Activated CD4-positive, alpha-beta T cell treated with anti-CD3 and anti-CD28 coated beads for 36 hours (primary cell): ENCODE measurements at places on chromosomes 4 and X. TPM values are rescaled to one million over a fixed set of nuclear protein-coding genes. Genes with fewer than 3 reads are reported as not detected.

GRCh38 chr4:108651014-108651791 lies 804 bp downstream of the OSTC start:
- H3K4me1 ChIP-seq: peaks cover 32% of the 10 kb centered on the region
- DNase-seq: no peak

GRCh38 chr4:6405397-6405706 lies 67.1 kb downstream of the PPP2R2C start:
- H3K27ac ChIP-seq: no peak overlapping the region
- no peaks in the 10 kb centered on the region for H3K4me1 ChIP-seq
- H3K36me3 ChIP-seq: no peaks in the 10 kb centered on the region
- no peak for DNase-seq

The IQSEC2 gene
- total RNA-seq: 0.21 TPM

- no peaks in the 10 kb centered on the region for H3K36me3 ChIP-seq
- H3K4me1 ChIP-seq: no peaks in the 10 kb centered on the region
- DNase-seq: no peak
- H3K27ac ChIP-seq: no peak overlapping the region
Measured at GRCh38 chr4:72397314-72397713, 171.7 kb downstream of the ADAMTS3 start.

The FABP2 gene
- total RNA-seq: not detected

The NDST3 gene
- total RNA-seq: not detected

DNA sequence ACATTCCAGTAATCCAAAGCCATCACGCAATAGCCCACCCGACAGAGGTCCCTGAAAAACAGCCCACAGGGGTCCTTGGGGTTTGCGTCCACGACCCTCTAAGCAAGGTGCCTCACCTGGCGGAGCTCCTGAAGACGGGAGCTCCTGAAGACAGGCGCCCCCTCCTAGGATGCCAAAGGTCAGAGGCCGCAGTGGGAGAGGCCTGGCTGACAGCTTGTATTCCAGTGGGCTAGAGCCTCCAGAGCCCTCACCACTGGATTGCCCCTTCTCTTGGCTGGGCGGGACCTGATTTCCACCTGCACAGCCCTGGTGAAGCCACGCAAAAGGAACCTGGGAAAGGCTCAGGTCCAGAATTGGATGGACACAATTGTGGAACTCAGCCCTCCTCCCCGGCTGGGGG lies 29.7 kb upstream of the WFS1 start:
- H3K27me3 ChIP-seq: peaks cover 23% of the 10 kb centered on the region
- H3K4me1 ChIP-seq: no peaks in the 10 kb centered on the region
- H3K4me3 ChIP-seq: no peak overlapping the region
- no peak overlapping the region for H3K27ac ChIP-seq
- no peak for DNase-seq

The PPA2 gene
- total RNA-seq: 74.6 TPM

DNA sequence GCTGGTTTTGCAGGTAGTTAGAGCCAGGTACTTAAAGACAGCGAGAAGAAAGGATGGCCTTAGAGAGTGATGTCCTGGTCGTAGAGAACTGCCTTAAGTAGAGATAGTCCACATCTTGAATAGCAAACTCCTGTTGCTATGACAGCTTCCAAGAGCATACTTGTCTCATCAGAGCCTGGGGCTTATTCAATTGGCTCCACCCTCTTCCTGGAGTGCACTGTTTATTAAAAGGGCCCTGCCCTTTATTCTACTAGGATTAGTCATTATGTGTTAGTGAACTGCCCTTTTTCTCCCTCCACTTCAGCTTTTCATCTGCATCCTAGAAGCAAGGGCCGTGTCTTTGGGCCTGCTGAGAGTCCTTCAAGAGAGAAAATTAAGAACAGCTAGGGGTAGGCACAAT lies 94.5 kb upstream of the EOLA2 start:
- H3K36me3 ChIP-seq: no peaks in the 10 kb centered on the region
- no peaks in the 10 kb centered on the region for H3K27me3 ChIP-seq
- peaks cover 10% of the 10 kb centered on the region for H3K4me1 ChIP-seq
- no peak overlapping the region for H3K27ac ChIP-seq
- DNase-seq: no peak
- H3K4me3 ChIP-seq: no peak overlapping the region

- no peak for DNase-seq
- no peaks in the 10 kb centered on the region for H3K27me3 ChIP-seq
- H3K4me1 ChIP-seq: peaks cover 43% of the 10 kb centered on the region
- H3K4me3 ChIP-seq: no peak overlapping the region
- no peak overlapping the region for H3K27ac ChIP-seq
Measured at GRCh38 chr4:151004222-151004621, 10.9 kb downstream of the LRBA start.

GRCh38 chrX:129622757-129623301 lies 31.9 kb downstream of the APLN start:
- H3K36me3 ChIP-seq: no peaks in the 10 kb centered on the region
- no peak overlapping the region for H3K4me3 ChIP-seq
- no peak for DNase-seq
- H3K27me3 ChIP-seq: no peaks in the 10 kb centered on the region

- H3K4me1 ChIP-seq: peaks cover 25% of the 10 kb centered on the region
- DNase-seq: peak; percentile 32
- no peak overlapping the region for H3K4me3 ChIP-seq
- H3K36me3 ChIP-seq: no peaks in the 10 kb centered on the region
Measured at GRCh38 chr4:140061659-140062289, 92.2 kb downstream of the MAML3 start.

- no peak overlapping the region for H3K4me3 ChIP-seq
- H3K4me1 ChIP-seq: no peaks in the 10 kb centered on the region
- no peaks in the 10 kb centered on the region for H3K27me3 ChIP-seq
- H3K36me3 ChIP-seq: no peaks in the 10 kb centered on the region
- no peak overlapping the region for H3K27ac ChIP-seq
- no peak for DNase-seq
Measured at GRCh38 chrX:112094729-112095128, 12.2 kb upstream of the TRPC5 start.

DNA sequence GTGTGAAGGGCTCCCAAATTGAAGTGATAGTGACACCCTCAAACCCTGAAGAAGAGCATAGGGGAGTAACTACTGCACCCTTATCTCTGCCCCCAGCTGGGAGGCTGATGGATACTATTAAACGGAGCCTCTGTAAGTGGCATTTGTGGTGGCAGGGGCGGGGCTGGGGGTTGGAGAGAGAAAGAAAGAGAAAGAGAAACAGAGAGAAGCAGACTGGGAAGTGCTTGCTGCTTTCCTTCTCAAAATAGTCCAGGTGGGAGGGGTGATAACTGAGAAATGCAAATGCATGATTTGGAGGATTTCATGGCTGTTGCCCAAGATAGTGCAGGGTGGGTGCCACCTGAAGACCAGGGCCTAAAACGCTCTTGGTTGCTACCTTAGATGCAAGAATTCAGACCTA lies 253.5 kb upstream of the GATB start:
- peaks cover 49% of the 10 kb centered on the region for H3K4me1 ChIP-seq
- DNase-seq: peak; percentile 62
- H3K4me3 ChIP-seq: no peak overlapping the region
- H3K27me3 ChIP-seq: no peaks in the 10 kb centered on the region

DNA sequence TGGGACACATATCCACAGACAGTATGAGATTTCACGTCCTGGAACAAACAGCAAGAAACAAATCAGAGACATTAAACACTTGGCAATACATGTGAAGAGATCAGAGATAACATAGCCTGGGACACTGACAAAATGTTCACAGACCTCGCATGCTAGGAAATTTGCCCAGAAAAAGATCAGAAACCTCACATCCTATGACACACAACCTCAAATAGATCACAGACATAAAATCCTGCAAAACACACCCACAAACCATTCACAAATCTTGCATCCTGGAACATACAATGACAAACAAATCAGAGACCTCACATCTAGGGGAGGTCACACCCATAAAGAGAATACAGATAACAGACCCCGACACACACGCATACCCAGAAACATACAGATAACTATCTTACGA lies 18.0 kb downstream of the SUV39H1 start:
- peaks cover 78% of the 10 kb centered on the region for H3K4me1 ChIP-seq
- H3K27me3 ChIP-seq: no peaks in the 10 kb centered on the region
- peak overlapping the region; percentile 86 for H3K27ac ChIP-seq

The CSAG3 gene
- total RNA-seq: 0.23 TPM

The TECRL gene
- total RNA-seq: not detected

The FRG1 gene
- total RNA-seq: 66.8 TPM

The SCOC gene
- total RNA-seq: 47.8 TPM

GRCh38 chrX:148804579-148805355 lies 304.4 kb downstream of the AFF2 start:
- H3K27me3 ChIP-seq: no peaks in the 10 kb centered on the region
- no peaks in the 10 kb centered on the region for H3K4me1 ChIP-seq
- H3K36me3 ChIP-seq: no peaks in the 10 kb centered on the region
- no peak overlapping the region for H3K4me3 ChIP-seq

DNA sequence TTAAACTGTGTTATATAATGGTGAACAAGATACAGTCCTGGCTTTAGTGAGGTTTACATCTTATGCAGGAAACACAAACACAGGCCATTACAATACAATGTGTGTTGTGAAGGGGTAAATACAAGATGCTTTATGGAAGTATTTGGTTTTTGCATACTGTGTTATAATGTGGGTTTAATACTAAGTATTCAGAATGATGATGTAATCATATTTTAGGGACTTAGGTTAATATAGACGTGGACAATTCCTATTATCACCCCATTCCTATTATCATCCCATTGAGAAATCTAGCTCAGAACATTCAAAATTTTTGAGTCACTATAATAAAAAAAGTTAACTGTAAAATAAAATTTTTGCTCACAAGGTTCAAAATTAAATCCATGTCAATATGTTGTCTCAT lies 24.1 kb downstream of the MMAA start:
- peaks cover 45% of the 10 kb centered on the region for H3K36me3 ChIP-seq
- H3K4me3 ChIP-seq: no peak overlapping the region
- no peaks in the 10 kb centered on the region for H3K27me3 ChIP-seq
- H3K27ac ChIP-seq: no peak overlapping the region

DNA sequence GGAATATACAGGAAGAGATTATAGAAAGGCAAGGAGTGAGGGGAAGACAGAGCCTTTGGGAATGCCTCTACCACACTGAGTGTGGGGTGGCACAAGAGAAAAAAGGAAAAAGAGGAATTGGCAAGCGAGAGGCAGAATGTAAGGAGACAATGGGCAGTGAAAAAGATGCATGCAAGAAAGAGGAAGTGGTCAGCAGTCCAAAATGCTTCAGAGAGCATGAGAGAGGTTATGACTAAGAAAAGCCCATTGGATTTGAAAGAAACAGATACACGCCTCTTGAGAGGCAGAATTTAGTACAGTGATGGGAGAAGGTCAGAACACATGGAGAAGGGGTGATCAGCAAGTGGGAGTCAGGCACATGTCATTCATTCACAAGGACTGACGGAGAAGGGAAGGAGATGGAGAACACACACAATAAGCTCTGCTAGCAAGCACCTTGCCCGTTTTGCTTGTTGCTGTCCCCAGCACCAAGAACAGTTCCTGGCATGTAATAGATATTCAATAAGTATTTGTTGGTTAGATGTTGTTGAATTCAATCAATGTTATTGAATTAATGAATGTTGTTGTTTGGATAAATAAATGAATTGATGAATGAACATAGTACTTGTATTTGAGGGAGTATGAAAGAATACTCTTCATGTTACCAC lies 6.3 kb downstream of the DCHS2 start:
- H3K27me3 ChIP-seq: peaks cover 20% of the 10 kb centered on the region
- no peaks in the 10 kb centered on the region for H3K4me1 ChIP-seq
- no peak overlapping the region for H3K4me3 ChIP-seq
- H3K36me3 ChIP-seq: no peaks in the 10 kb centered on the region

The SPANXC gene
- total RNA-seq: not detected

The FGF13 gene
- total RNA-seq: not detected

DNA sequence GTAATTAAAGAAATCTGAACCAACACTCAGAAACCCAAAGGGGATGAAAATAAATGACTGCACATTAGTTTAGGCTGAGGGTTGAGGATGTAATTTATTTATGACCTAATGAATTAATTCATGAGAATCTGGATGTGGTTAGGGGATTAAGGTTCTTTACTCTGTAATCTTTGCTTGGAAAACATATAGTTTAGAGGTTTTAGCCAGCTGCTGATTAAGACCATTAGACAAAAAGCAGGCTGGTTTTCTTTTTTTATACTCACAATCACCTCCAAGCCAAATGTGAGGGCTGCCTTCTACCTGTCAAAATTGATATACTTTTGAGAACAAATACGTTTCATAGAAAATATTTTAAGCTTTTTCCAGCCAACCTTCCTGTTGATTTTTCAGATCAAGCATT lies 2705.8 kb downstream of the PCDH7 start:
- H3K4me3 ChIP-seq: no peak overlapping the region
- no peaks in the 10 kb centered on the region for H3K27me3 ChIP-seq
- no peaks in the 10 kb centered on the region for H3K36me3 ChIP-seq
- no peaks in the 10 kb centered on the region for H3K4me1 ChIP-seq
- DNase-seq: no peak
